Epithelial cell of umbilical artery (primary cell): ENCODE measurements at places on chromosomes 1 and 21. TPM values are rescaled to one million over a fixed set of nuclear protein-coding genes. Genes with fewer than 3 reads are reported as not detected.

Gene LMNA
- 758 and 890 TPM in 2 replicates for total RNA-seq

Gene ARHGEF10L
- 5.6 and 5.8 TPM in 2 replicates for total RNA-seq

Gene SPRR1B
- not detected in 2 replicates for total RNA-seq

Gene ADGRB2
- 1.1 and 1.9 TPM in 2 replicates for total RNA-seq

Gene GBP2
- total RNA-seq, result 47.4 and 57.6 TPM in 2 replicates

Gene GCSAML
- total RNA-seq, result not detected in 2 replicates

Gene ST6GALNAC3
- 17.9 and 28.0 TPM in 2 replicates for total RNA-seq

Gene RPE65
- not detected in 2 replicates for total RNA-seq

Gene OMA1
- 12.3 and 20.7 TPM in 2 replicates for total RNA-seq

Gene BRINP2
- total RNA-seq, result not detected in 2 replicates

Gene CYYR1
- total RNA-seq, result 5.5 and 7.3 TPM in 2 replicates

Gene GUCA2A
- total RNA-seq, result not detected in 2 replicates

Gene ANGPTL7
- not detected in 2 replicates for total RNA-seq

Gene PLD5
- not detected in 2 replicates for total RNA-seq
